WTC11 (cell line): ENCODE measurements at places on chromosomes 11 and 22. TPM values are rescaled to one million over a fixed set of nuclear protein-coding genes. Genes with fewer than 3 reads are reported as not detected.

DNA sequence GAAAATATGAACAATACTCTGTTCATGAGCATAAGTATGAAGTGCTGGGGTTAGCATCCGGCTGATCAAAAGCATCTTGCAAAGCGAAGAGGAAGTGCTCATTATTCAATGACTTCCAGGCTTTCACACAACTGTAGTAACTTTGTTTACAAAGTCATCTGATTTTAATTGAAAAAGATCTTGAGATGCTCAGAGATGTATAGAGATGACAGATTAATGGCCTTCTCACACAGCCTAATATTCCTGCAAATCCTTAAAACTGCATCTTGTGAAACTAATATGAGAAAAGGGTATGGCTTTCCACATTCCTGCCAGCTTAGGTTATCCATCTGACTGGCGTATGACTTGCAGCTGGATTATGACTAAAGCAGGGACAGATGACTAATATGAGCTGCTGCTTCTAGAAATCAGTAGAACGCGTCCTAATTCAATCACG lies 125.4 kb downstream of the CASP12 start:
- no peak for DNase-seq

- DNase-seq: peak; percentile 9
Measured at GRCh38 chr11:285021-285893, 3.7 kb upstream of the PGGHG start.

DNA sequence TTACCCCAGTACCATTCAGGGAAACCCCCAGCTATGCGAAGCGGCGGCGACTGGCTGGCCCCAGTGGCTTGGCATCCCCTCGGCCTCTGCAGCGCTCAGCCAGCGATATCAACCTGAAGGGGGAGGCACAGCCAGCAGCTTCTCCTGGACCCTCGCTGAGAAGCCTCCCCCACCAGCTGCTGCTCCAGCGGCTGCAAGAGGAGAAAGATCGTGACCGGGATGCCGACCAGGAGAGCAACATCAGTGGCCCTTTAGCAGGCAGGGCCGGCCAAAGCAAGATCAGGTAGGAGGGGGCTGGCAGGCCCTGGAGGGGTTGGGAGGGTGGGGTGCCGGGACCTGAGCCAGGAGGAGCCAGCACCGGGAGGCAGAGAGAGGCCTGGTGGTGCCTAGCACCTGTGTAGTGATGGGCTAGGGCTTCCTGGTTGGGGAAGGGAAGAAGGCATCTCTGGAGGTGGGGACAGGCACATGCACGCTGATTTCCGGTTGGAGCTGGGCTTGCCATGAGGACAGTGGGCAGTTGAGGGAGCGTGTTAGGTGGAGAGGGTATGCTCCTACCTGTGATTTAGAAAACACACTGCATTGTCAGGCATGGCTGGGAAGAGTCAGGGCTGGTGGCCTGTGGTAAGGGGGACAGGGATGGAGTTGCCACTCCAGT lies 22.3 kb downstream of the SHANK3 start:
- DNase-seq: peak; percentile 18

- DNase-seq: no peak
Measured at GRCh38 chr11:122404571-122404970, 251.0 kb upstream of the UBASH3B start.

DNA sequence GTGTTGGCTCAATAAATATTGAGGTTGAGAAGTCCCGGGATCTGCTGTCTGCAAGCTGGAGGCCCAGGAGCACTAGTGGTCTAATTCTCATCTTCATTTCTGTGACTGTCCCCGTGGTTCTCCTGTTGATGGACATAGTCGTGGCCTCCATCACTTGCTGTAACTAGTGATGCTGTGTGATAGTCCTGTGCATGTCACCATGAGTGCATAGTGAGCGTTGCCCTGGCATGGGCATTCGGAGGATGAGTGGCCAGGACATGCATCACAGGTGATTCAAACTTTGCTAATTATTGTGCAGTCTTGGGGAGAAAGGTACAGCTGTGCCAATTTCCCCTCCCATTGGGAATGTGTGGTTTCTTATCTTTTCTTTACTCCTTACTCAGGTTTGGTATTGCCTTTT lies 902.2 kb downstream of the BRD1 start:
- no peak for DNase-seq

GRCh38 chr11:113176599-113177360 lies 137.6 kb upstream of the TTC12 start:
- DNase-seq: no peak

DNA sequence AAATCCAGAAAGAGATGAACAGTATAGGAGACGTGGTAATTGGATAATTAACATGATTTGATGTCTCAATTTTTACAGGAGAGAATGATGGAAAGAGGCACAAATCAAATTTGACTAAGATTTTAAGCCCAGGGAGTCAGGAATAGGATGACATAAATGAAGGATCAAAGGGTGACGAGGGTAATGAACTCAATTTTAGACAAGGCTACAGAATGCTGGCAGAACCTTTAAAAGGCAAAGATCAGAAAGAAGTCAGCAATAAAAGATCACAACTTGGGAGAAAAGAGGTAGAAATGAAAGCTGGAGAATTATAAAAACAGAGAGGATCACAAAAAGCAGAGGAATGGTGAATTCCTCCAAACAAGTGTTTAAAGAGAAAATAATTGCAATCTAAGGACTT lies 13.0 kb upstream of the OR8A1 start:
- DNase-seq: no peak

GRCh38 chr11:134932761-134933160 lies 520.7 kb upstream of the B3GAT1 start:
- DNase-seq: no peak

DNA sequence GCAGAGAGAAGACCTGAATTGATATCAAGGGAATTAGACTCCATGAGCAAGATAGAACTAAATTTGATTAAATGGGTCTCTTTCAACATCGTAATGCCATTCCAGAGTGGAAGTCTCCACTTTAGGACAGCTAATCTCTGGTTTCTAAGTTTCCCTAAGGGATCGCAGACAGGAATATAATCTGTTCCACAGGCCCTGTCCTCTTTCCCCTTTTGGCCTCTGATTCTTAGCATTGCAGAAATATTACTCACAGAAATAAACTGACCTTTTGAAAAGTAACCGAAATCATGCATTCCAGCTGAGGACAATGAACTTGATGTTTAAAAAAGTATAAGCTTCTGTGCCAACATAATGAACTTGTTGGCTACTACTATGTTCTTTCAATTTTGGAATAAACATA lies 227.8 kb downstream of the ETS1 start:
- no peak for DNase-seq

DNA sequence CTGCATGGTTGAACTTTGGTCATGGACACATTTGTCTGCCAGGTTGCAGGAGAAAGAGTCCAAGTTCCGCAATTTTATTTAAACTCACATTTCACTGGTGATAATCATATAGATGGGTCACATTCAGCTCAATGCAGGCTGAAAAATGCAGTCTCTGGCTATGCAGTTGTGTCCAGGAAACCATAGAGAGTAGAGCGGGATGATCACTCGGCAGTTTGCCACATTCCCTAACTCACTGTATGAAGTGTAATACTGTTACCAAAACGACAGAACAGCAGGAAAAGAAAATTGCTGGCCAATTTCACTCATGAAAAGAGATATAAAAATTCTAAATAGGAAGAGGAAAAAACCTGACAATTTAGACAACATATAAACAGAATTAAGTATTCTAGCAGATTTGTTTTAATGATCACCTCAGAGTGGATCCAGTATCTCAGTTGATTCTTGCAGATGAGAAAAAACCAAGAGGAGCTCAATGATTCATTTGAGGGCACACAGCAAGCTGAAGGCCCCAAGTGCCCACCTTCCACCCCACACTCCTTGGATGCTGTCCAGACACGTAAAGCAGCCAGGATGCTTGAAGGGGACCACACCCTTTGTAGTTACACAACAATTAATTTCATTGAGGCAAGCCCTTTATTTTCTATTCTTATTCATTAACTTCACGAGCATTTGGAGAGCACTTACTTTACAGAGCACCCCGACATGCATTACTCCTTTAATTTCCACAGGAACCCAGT lies 422.3 kb downstream of the SOX6 start:
- DNase-seq: no peak

GRCh38 chr11:114909866-114910265 lies 231.5 kb downstream of the NXPE2 start:
- DNase-seq: peak; percentile 15

DNA sequence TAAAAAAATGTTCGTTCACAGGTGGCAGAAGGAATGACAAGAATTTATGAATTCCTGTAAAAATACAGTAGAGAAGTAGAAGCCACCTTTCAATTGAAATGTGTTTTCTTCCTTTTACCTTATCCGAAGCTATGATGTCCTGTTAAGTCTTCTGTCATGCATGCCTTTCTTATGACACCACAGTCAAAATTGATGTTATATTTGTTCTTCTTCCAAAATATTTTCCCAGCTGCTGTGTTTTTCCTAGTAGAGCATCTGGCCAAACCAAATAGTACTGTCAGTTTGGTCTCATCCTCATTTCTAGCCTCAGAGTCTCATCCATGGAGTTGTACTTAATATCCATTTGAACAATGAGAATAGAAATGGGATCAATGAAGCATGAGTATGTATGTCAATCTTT lies 206.1 kb downstream of the PGR start:
- no peak for DNase-seq

GRCh38 chr11:33654594-33654993 lies 46.0 kb downstream of the C11orf91 start:
- no peak for DNase-seq

DNA sequence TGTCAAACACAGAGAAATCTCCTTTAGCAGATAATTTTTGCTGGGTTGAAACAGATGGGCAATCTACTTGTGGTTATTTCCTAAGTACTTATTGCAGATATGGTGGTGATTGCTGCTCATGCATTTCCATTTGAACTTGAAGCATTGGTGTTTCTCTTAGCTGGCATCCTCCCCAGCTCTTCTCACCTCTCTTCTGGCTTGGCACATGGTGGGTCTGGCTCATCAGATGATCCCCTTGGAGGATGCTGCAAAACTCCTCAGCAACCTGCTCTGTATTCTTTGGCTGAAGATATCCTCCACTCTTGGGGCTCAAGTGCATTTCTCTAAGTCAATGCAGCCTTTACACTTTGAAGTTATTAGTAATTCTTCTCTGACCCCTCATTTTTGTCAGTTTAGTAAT lies 87.3 kb upstream of the MYO18B start:
- DNase-seq: no peak

Gene ESRRA
- total RNA-seq: 56.3 to 81.9 TPM (median 59.1 TPM) in 3 replicates

Gene IGLL1
- not detected in 3 replicates for total RNA-seq

Gene KCNQ1OT1
- total RNA-seq: 2.1 to 2.4 TPM (median 2.3 TPM) in 3 replicates

Gene INS
- 0.44 to 0.62 TPM in 2 of 3 replicates, not detected in the other for total RNA-seq
